Osteocyte (in vitro differentiated cells): ENCODE measurements at places on chromosomes 6 and 20. TPM values are rescaled to one million over a fixed set of nuclear protein-coding genes. Genes with fewer than 3 reads are reported as not detected.

GRCh38 chr6:80223743-80224212 is 117.3 kb downstream of the BCKDHB start:
- H3K4me3 ChIP-seq, result no peak overlapping the region
- no peak for DNase-seq
- no peak overlapping the region for H3K27ac ChIP-seq
- no peaks in the 10 kb centered on the region for H3K27me3 ChIP-seq

GRCh38 chr20:49785852-49786175 is 26.8 kb upstream of the SLC9A8 start:
- H3K4me3 ChIP-seq, result no peak overlapping the region
- H3K36me3 ChIP-seq, result no peaks in the 10 kb centered on the region
- no peak for DNase-seq
- peaks cover 1% of the 10 kb centered on the region for H3K4me1 ChIP-seq

- H3K4me1 ChIP-seq, result peaks cover 14% of the 10 kb centered on the region
- DNase-seq, result no peak
- peak overlapping the region; percentile 15 for H3K4me3 ChIP-seq
- no peaks in the 10 kb centered on the region for H3K27me3 ChIP-seq
- peak overlapping the region; percentile 55 for H3K27ac ChIP-seq
- H3K36me3 ChIP-seq, result peaks cover 69% of the 10 kb centered on the region
Observed at GRCh38 chr6:78947962-78948361, 80.6 kb downstream of the IRAK1BP1 start.

DNA sequence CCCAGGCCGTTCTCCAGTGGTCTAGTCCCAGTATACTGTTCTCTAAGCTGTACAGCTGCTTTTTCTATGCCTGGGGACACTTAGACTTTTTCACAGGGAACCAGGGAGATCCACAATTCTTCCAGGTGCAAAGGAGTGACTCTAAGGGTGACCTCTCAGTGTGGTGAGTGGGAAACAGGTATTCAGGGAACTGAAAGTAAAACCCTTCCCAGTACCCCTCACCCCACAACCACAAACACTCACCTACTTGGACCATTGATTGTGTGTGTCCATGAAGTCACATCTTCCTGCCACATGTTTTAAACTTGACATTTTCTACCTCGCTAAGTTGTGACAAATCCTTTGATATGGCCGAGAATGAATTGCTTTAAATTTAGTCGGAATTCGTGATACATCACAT is 183.6 kb downstream of the CLIC5 start:
- H3K36me3 ChIP-seq, result no peaks in the 10 kb centered on the region
- no peak for DNase-seq
- H3K27ac ChIP-seq, result no peak overlapping the region
- no peak overlapping the region for H3K4me3 ChIP-seq
- H3K27me3 ChIP-seq, result no peaks in the 10 kb centered on the region

DNA sequence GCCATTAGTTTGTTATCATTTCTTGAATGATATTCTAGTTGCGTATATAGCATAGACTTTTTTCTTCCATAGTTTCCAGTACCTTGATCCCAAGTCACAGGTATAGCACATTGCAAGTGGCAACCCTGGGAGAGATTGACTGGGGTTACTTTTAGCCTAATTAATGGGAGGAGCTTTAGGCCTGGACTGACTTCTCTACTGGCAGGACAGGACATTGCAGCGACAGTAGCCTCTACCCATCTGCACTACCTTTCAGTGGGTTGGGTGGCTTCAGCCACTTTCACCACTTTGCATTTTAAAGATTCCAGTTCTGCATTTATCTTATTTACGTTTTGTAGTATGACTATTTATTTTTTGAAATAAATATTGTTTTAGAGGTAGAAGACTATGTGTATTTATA is 320.3 kb downstream of the RIMS1 start:
- no peak overlapping the region for H3K27ac ChIP-seq
- no peak for DNase-seq
- no peaks in the 10 kb centered on the region for H3K4me1 ChIP-seq
- H3K36me3 ChIP-seq, result no peaks in the 10 kb centered on the region
- H3K4me3 ChIP-seq, result no peak overlapping the region

DNA sequence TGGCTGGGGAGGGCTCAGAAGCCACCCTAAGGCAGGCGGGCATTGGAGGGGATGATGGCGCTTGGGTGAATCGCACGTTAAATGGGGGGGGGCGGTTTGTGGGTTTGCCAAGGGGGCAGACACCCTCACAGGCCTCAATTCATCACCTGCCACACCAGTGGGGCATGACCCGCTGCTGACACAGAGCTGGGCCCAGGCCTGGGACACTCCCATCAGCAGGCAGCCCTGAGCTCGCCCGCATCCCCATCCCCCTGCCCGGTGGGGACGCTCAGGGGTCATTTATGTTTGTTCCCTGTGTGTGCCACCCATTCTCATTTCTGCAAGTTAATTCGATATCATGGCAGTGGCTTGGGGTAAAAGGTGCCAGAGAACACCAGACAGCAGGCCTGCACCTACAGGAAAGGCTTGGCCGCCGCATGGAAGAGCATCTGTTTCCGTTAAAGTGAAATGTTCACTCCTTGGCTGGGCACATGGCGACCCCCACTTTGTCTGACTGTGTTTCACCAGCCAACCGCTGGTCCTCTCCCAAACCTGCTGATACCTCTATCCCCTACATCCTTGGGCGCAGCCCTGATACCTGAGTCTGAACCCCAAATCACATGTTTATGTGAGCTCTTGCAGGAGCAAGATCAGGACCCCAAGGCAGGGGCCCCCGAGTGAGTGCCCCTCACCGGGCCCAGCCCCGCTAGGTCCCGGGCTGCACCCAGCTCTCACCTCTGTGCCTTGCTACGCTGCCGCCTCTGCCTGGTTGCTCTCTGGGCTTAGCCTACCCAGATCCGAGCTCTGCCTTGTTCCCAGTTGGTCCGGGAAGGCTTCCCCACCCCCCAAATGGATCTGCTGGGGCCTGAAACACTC is 248.8 kb downstream of the TAF4 start:
- H3K27me3 ChIP-seq, result no peaks in the 10 kb centered on the region
- H3K4me3 ChIP-seq, result no peak overlapping the region
- H3K27ac ChIP-seq, result no peak overlapping the region
- no peaks in the 10 kb centered on the region for H3K36me3 ChIP-seq

DNA sequence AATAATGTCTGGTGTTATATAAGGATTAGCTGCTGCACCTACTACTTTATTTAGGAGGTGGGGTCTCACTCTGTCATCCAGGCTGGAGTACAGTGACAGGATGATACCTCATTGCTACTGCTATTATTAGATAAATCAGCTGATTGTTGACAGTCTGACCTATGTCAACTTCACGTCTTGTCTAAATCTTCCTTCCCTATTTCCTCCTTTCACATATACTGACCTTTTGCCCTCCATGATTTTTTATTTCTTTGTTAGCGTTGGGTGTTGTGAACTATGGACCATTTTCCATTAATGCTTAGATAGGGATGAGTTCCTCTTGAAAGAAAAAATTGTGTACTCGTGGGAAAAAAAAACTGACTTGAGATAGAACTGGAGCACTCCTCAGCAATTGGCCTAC is 109.9 kb upstream of the BEND6 start:
- H3K4me3 ChIP-seq, result no peak overlapping the region
- peak overlapping the region; percentile 79 for H3K27ac ChIP-seq
- H3K36me3 ChIP-seq, result peaks cover 6% of the 10 kb centered on the region
- no peak for DNase-seq
- no peaks in the 10 kb centered on the region for H3K27me3 ChIP-seq

GRCh38 chr6:40349901-40350746 is 237.0 kb downstream of the LRFN2 start:
- H3K27ac ChIP-seq, result no peak overlapping the region
- H3K4me1 ChIP-seq, result no peaks in the 10 kb centered on the region
- DNase-seq, result peak; percentile 63

GRCh38 chr6:70717038-70717801 is 49.5 kb downstream of the SMAP1 start:
- H3K4me3 ChIP-seq, result no peak overlapping the region
- H3K4me1 ChIP-seq, result peaks cover 2% of the 10 kb centered on the region
- no peaks in the 10 kb centered on the region for H3K27me3 ChIP-seq
- no peak overlapping the region for H3K27ac ChIP-seq
- DNase-seq, result no peak

The NKX2-4 gene
- total RNA-seq, result not detected in 2 replicates

The PAK5 gene
- total RNA-seq, result not detected in 2 replicates

The ESF1 gene
- total RNA-seq, result 11.3 and 11.8 TPM in 2 replicates
